Fibroblast of skin of left quadriceps (primary cell): ENCODE measurements at places on chromosomes 6 and 20.

- no peak for DNase-seq
Observed at GRCh38 chr6:15026832-15027231, 219.0 kb upstream of the JARID2 start.

DNA sequence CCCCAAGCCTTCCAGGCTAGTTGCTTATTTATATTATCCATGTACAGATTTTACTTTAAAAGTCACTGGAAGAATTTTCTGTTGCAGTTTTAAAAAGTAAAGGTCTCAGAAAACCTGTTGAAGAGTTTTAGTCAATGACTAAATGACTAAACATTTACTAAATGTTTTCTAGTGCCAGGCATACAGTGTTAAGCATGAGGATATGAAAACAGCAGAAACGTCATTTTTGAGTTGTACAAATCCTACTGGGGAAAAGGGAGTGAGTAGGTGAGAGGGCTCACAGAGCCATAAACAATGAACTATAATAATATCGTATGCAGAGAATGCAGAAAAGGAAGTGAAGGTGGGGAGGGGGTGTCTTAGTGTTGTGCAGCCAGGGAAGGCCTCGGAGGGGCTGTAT is 66.3 kb downstream of the MAN1A1 start:
- no peak for DNase-seq

GRCh38 chr20:7399114-7399513 is 541.1 kb downstream of the HAO1 start:
- no peak for DNase-seq

DNA sequence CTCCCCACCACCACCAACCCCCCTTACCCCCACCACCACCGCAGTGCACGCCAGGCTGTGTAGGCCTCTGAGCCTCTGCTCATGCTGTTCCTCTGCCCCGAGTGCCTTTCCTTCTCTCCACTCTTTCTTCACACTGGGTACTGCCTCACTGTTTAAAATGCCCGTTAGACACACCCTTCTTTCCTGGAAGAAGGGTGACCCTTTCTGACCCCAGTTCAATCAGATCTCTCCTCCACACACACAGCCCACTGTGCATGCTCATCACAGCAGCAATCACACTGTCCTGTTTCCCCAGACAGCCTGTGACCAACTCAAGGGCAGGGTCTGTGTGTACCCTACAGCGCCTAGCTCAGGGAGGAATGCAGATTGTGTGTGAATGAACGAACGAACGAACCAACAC is 10.0 kb downstream of the TMEM74B start:
- DNase-seq: no peak

DNA sequence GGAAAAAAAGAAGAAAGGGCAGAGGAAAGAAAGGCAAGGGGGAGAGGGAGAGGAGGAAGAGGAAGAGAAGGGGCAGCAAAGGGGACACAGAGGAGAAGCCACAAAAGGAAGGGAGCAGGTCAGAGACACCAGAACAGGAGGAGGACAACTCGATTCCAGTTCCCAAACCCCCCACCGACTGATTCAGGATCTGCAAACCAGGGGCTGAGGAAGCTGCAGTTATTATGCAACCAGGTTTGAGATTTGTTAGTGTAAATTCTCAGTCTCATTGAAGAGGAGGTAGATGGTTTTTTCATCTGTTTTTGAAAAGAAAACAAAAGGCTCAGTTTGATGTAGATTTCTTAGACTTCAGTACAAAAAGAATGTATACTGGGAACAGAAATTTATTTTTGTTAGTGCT is 202.8 kb downstream of the FOXC1 start:
- DNase-seq: no peak

DNA sequence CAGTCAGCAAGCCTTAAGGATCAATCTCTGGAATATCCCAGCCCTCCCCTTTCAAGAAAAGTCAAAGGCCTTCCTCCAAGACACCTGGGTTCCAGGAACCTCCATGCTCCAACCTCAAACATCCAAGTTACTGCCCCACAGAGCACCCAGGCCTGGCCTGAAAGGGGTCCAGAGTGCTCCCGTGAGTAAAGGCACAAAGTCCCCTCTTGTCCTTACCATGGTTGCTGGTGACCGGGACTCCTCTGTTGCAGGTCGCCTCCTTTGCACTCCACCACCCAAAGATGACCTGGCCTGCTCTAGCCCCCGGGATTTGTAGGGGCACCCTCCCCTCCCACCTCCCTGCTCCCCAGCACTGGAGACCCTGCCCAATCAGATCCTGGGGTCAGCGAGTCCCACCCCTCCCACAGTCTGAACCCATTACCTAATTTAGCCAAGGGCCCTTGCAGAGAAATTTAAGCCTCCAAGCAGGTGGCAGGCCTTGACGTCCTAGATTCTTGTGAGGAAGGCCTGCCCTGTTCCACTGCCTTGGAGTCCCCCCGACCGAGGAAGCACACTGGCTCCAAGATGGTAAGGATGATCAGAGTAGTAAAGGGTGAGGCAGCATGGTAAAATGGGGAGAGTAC is at the start of gene TNNC2:
TSS of gene TNNC2 (minus strand) at position 283 of the 623 bp plus-strand sequence. CDS start at position 219, 64 bp downstream.
- no peak for DNase-seq

DNA sequence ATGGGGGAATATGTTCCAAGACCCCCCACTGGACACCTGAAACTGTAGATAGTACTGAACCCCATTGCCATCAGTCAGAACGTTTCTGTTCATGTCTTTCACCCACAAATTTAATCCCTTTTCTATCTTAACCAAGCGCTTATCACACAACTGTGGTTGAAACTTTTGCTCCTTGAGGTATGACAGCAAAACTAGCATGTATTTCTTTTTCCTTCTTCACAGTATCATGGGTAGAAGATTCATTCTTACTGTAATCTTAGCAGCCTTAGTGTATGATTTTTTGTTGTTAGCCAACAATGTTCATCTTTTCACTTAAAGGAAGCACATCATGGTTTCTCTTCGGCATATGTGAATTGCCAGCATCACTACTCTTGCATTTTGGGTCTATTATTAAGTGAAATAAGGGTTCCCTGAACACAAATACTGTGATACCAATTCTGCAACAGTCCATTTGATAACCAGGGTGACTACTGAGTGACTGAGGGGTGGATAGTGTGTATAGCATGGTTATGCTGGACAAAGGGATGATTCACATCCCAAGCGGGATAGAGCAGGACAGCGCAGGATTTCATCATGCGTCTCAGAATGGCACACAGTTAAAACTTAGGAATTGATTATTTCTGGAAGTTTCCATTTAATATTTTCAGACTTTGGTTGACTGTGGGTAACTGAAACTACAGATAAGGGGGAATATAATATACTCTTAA is 41.8 kb downstream of the KCNS1 start:
- DNase-seq: no peak

GRCh38 chr6:158536891-158537798 is 22.7 kb upstream of the TMEM181 start:
- no peak for DNase-seq

DNA sequence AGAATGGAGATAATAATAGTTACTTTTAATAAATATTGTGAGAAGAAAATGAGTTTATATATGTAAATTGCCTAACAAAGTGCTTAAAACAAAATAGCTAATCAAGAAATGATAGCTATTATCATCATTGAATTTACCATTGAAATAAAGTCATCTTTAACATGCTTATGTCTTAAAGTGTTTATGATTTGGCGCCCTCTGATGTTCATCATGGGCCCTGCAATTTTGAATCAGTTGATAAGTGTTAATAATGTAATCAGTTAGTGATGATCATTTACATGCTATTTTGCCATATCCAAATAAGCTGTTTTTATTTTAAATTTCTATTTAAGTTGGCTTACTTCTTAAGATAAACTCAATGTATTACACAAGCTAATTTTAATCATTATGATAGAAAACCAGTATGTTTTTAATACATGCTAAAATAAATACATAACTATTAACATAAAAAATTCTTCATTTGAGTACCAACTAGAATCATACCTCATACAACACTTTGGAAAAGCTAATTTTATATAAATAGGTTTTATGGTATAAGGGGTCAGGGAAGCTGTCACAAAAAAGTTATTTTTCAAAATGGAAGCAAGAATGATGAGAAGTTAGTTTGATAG is 39.2 kb upstream of the TPD52L1 start:
- DNase-seq: no peak
